CD4-positive, CD25-positive, alpha-beta regulatory T cell (primary cell): ENCODE measurements at places on chromosomes 12 and 14. TPM values are rescaled to one million over a fixed set of nuclear protein-coding genes. Genes with fewer than 3 reads are reported as not detected.
A peak's percentile ranks its signal among the peaks of the same experiment; 100 is the strongest.

NYNRIN gene
- total RNA-seq: 0.22 TPM

NINJ2 gene
- 16.8 TPM for total RNA-seq

GRCh38 chr12:42639556-42639955, 50.0 kb upstream of the PRICKLE1 start:
- no peaks in the 10 kb centered on the region for H3K36me3 ChIP-seq
- no peaks in the 10 kb centered on the region for H3K27me3 ChIP-seq
- no peak for DNase-seq
- H3K27ac ChIP-seq: no peak overlapping the region
- H3K4me3 ChIP-seq: no peak overlapping the region
- no peaks in the 10 kb centered on the region for H3K4me1 ChIP-seq

DNA sequence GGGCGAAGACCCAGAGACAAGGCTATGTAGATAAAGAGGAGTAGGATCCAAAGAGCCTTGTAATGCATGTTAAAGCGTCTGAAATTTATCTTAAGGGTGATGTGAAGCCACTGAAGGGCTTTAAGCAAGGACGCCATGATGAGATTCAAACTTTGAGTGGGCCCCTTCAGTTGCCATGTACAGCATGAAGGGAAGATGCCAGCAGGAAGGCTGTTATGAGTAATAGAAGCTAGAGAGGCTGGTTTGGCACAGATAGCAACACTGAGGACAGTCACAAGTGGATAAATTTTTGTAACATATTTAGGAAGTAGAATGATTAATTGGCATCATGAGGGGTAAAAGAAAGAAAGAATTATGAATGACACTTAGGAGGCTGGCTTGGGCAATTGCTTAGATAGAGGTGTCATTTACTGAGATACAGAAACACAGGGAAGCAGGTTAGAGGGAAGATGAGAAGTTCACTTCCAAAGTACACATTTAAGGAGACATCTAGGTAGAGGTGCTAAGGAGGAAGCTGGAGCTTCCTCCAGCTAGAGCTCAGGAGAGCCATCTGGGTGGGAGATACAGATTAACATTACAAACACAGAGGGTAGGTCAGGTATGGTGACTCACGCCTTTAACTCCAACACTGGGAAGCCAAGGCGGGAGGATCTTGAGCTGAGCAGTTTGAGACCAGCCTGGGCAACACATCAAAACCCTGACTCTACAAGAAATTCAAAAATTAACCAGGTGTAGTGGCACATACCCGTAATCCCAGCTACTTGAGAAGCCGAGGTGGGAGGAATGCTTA, 13.7 kb downstream of the ATG2B start:
- H3K36me3 ChIP-seq: peaks cover 6% of the 10 kb centered on the region
- H3K4me3 ChIP-seq: no peak overlapping the region
- no peaks in the 10 kb centered on the region for H3K4me1 ChIP-seq

GRCh38 chr12:111428728-111429175, 23.0 kb downstream of the SH2B3 start:
- peaks cover 3% of the 10 kb centered on the region for H3K36me3 ChIP-seq
- peak overlapping the region; percentile 95 for H3K27ac ChIP-seq
- H3K27me3 ChIP-seq: no peaks in the 10 kb centered on the region
- DNase-seq: no peak
- peaks cover 97% of the 10 kb centered on the region for H3K4me1 ChIP-seq
- H3K4me3 ChIP-seq: no peak overlapping the region

DNA sequence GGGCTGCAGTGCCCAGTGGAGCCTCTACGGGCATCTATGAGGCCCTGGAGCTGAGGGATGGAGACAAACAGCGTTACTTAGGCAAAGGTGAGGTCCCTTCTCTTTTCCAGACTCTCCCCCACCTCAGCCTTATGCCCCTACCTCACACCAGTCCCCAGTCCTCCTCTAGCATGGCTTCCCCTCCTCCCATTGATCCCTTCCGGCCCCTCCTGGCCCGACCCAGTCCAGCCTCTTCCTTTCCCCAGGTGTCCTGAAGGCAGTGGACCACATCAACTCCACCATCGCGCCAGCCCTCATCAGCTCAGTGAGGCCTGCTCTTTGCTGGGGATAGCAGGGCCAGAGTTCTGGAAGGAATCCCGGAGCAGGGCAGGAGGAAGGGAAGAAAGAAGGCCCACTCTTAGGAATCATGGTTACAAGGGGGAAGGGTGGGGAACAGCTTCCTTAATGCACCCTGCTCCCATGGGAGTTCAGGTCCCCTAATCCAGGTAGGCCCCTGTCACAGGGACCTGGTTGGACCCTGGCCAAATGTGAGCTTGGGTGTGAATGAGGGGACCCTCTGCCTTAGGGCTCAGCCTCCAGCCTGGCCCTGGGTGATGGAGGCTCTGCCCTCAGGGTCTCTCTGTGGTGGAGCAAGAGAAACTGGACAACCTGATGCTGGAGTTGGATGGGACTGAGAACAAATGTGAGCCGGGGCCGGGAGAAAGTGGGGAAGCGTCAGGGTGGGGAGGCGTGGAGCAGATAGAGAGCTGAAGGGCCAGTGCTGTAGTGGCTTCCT, 2.2 kb downstream of the ENO2 start:
- peaks cover 28% of the 10 kb centered on the region for H3K36me3 ChIP-seq
- H3K4me1 ChIP-seq: peaks cover 28% of the 10 kb centered on the region
- no peak overlapping the region for H3K4me3 ChIP-seq
- no peak for DNase-seq
- H3K27me3 ChIP-seq: no peaks in the 10 kb centered on the region
- peak overlapping the region; percentile 8 for H3K27ac ChIP-seq
